NCI-H510A (cell line): ENCODE measurements at places on chromosomes 11 and 22.

- DNase-seq, result no peak
These were observed 93.3 kb downstream of the SGSM3 start for GRCh38 chr22:40463683-40464082.

DNA sequence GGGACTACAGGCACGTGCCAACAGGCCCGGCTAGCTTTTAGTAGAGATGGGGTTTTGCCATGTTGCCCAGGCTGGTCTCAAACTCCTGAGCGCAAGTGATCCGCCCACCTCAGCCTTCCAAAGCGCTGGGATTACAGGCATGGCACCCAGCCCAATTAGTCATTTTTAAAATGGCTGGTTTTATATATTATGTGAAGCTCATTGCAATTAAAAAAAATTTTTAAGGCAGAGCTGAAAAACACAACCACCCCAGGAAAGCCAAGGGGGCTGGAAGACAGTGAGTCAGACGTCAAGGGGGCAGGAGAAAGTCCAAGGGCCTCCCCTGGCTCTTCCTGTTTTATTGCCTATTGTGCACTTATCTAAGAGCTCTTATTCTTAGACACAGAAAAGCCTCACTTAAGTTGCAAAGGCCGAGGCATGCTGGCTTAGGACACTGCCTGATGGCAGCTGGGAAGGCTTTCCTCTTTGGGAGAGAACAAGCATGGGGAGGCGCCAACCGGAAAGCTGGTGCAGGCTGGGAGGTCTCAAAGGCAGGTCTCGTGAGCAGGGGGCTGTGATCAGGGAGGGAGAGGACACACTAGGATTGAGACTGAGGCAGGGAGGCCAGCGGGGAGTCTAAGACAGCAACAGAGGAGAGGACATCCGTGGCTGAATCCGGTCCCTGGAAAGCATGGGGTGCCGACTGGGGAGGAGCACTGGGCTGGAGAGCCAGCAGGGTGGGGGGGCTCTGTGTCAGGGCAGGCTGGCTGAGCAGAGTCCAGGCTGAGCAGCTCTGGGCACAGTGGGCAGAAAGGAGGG lies 11.1 kb upstream of the OSM start:
- DNase-seq, result no peak

GRCh38 chr22:30221121-30221992 lies 25.2 kb downstream of the LIF start:
- no peak for DNase-seq

DNA sequence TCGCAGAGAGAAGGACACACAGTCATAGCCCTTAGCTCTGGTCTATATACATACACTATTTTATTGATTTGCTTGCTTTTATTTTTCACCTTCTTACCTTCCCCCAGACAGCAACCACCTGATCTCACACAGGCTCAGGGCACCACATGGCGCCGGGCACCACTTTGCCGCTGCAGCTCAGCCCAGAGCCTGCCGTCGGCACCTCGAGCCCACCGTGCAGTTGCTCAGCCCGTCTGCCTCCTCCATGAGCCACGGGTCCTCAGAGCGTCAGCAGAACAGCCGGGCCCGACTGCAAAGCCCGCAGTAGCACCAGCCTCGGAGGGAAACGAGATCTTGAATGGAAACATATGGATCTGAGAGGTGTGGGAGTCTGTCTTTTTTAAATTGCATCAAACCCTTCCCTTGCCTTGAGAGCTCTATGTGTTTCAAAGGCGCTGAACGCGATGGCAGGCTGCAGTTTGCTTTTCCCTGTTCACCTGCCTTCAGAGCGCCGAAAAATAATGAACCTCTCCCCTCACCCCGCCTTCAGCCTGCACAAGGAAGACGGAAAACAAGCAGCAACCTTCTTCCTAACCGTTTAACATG lies 505.4 kb downstream of the MN1 start:
- DNase-seq, result no peak

- DNase-seq, result no peak
These were observed 33.7 kb upstream of the SLC17A6 start for GRCh38 chr11:22304337-22304961.

GRCh38 chr22:24580276-24580675 lies 12.6 kb downstream of the LRRC75B start:
- DNase-seq, result no peak
